T-cell (primary cell): ENCODE measurements at places on chromosomes 13 and 19. TPM values are rescaled to one million over a fixed set of nuclear protein-coding genes. Genes with fewer than 3 reads are reported as not detected.
A peak's percentile ranks its signal among the peaks of the same experiment; 100 is the strongest.

GRCh38 chr19:42246143-42246921 lies 3.9 kb upstream of the GSK3A start:
- peak; percentile 26 for DNase-seq

GRCh38 chr19:28504139-28504538 lies 708.8 kb downstream of the UQCRFS1 start:
- no peak for DNase-seq

The SLC8A2 gene
- not detected for total RNA-seq

DNA sequence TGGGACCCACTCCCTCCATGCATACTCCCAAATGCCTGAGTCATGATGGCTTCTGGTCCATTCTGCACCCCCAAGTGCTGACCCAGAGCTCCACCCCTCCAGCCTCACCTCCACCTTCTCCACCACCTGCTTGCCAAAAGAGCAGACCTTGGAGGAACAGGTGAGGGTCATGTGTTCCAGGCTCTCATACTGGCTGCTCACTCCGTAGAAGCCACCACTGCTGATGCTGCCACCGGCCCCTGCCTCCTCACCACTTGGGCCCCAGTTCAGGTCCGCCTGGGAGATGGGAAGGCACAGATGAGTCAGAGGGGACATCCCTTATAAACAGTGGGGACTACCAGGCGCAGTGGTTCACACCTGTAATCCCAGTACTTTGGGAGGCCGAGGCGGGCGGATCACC lies 7.9 kb downstream of the CD37 start:
- no peak for DNase-seq

DNA sequence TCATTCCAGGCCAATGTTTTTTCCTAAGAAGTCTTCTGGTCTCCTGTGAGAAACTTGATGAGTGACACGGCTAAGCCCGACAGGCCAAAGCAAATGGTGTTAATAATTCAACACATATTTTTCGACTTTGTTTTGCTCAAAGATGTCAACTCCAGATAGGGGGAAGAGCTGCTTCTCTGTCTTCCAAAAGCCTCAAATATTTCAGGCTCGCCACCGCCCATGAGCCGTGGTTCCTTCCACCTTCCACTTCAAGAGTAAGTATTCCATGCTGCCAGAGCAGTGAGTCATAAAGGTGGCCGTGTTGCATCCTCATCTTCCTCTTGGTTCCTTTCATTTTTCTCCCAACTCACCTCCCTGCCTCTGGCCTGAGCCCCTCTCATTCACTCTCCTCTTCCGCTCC lies 272.6 kb downstream of the EFNB2 start:
- DNase-seq = no peak

The PDE4A gene
- 2.2 TPM for total RNA-seq

- DNase-seq = no peak
These were observed 261.7 kb downstream of the LHFPL6 start for GRCh38 chr13:39341251-39341650.
